ENCODE measurements at places on chromosomes 6 and 20.

DNA sequence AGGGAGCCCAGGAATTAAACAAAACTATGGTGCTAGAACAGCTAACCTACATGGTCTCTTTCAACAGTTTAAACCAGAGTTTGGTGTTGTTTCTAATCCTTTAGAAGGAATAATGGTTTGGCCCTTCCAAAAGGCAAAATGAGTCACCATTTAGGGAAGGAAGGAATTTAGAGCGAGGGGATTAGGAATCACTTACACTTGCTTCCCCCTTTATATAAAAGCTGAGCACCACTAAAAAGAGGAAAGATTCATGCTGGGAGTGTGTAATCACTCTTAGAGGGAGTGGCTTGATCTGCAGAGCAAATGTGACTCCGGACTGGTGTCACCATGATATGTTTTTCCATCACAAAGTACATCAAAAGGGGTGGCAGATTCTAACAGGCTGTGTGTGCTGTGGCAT lies 63.6 kb downstream of the F13A1 start:
- no peak for DNase-seq

DNA sequence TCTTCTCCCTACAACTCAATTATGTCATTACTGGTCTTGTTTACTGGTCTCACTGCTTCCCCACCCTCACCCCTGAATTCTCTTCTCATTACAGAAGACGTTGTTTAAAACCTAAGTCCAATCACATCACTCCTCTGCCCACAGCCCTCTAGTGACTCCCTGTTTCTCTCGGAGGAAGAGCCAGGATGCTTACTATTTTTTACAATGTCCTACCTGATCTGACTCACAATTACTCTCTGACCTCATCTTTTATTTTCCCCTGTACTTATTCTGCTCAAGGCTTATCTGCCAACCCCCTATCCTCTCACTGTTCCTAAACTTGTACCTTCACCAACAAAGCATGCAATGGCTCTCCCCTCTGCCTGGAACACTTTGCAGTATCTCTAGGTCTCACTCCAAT lies 400.4 kb upstream of the PTCHD4 start:
- DNase-seq = no peak

DNA sequence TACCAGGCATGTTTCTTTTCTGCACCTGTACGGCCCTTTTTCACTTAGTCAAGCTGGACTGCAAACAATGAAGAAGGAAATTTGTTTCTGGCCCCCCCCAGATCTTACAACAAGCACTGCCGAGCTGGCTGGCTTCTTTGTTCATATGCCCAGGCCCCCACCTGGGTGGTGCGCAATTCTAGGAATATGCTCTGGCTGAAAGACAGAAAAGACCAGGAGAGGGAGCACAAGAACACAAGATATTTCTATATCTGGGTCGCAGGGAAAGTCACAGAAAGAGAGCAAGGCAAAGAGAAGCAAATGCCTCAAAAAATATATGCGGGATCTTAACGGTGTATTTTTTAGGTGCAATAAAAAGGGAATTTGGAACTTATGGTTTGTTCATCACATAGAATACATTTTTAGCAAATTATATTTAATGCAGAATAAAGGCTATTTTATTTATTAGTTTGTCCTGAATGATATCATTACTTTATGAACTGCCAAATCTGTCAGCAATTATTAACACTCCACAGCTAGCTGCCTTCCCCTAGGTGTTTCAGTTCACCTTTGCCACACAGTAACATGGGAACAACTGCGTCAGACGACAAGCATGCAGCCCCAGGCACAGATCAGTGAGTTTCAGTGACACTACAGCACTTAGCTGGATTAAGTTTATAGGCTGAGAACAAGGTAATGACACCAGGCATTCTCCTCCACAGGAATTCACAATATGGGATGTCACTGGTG lies 76.5 kb downstream of the GJA10 start:
- DNase-seq = peak; percentile 49

- DNase-seq = no peak
Measured at GRCh38 chr6:42690151-42690702, 32.2 kb downstream of the PRPH2 start.

Measured in fibroblast of skin of left quadriceps (primary cell).